SW480 (cell line): ENCODE measurements at places on chromosomes 4 and X.

- DNase-seq = no peak
These were observed 14.1 kb downstream of the NSG1 start for GRCh38 chr4:4401036-4401435.

GRCh38 chr4:106371161-106371560 is 2.6 kb upstream of the GIMD1 start:
- DNase-seq = no peak

DNA sequence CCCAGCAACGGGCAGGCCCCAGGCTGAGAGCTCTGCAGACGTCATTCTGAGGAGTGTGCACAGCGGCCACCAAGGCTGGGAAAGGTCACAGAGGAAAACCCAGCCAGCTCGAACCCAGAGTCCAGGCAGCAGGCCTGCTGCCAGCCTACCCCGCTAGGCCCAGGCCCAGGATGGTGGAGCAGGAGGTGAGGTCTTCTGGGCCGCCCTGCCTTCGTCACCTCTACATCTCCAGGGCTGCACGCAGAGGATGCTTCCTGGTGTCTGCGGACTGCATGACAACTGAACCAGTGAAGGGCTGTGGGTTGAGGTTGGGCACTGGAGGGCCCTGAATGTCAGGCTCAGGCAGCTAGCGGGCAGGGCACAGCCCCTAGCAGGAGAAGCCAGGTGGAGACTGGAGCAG is 5.8 kb upstream of the ADRA2C start:
- DNase-seq = no peak

- DNase-seq = no peak
These were observed 32.4 kb upstream of the KIT start for GRCh38 chr4:54625391-54625790.

GRCh38 chr4:110197529-110198042 is 829 bp downstream of the ELOVL6 start:
- DNase-seq = peak; percentile 36

DNA sequence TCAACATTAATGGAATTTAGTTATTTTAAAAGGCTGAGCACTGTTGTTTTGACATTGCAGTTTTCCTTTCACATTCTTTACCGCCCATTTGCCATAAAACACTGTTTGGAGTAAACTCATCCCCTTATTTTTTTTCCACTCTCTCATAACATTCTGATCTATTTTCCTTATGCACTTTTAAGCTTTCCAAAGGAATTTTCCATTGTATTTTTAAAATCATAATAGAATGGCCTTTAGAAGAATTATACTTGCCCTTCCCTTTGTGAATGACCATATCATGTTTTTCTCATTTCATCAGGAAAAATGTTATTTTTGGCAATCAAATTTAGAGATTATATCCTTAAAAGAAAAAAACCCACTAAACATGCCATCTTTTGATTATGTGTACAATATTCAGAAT is 1074.2 kb downstream of the STIM2 start:
- DNase-seq = no peak

- peak; percentile 25 for DNase-seq
These were observed 78.8 kb upstream of the LEF1 start for GRCh38 chr4:108247387-108248049.

DNA sequence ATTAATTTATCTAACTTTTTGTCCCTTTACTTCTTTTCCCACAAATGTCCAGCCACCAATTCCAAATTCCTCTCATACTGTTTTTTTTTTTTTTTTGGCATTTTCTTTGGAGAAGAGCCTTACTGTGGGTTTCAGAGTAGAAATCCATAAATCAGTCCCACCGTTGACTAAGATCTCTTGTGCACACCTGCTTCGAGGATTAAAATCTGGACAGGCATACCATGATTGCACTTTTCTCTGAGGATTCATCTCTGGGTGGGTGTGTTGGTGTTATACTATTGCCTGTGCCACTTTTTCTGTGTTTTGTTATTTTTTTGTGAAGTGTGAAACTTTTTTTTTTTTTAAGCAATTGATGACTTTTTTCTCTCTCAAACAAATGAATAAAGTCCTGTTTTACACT is 13.2 kb downstream of the PRDM8 start:
- no peak for DNase-seq

GRCh38 chrX:10022580-10023245 is 55.6 kb downstream of the CLDN34 start:
- no peak for DNase-seq

GRCh38 chrX:41127477-41128192 is 42.4 kb downstream of the USP9X start:
- DNase-seq = no peak

DNA sequence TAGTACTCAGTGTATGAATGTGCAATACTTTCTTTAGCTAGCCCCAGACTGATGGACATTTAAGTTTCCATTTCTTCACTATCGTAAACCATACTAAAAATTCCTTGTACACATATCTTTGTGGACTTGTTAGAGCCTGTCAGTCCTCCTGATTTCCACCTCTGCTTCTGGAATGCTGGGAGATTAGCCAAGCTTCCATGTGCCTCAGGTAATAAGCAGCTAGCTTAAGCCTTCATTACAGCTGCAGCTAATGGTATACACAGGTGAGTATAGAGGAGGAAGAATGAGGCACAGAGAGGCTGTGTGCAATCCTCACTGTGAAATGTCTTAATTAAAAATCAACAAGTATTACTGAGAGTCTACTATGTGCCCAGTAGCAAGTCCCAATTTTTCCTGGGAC is 9.8 kb downstream of the SMIM9 start:
- DNase-seq = no peak

GRCh38 chr4:146212781-146213180 is 1.6 kb upstream of the REELD1 start:
- DNase-seq = no peak

DNA sequence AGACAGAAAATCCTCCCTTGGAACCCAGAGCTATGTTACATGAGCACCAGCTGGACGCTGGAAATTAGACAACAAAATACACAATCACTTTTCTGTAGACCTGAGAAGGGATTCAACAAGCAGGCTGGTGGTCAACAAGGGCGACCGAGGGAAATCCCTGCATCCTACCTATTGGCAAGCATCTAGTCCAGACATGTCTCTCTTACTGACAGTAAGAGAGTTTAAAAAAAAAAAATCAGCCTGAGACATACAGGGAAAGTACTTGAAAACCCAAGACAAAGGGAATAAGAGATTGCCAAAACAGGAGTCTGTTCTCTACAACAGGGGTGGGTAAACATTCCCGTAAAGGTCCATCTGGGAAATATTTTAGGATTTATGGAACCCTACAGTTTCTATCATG is 108.0 kb downstream of the KDR start:
- DNase-seq = no peak

- DNase-seq = no peak
These were observed 8.6 kb upstream of the KIAA0232 start for GRCh38 chr4:6773616-6774540.

DNA sequence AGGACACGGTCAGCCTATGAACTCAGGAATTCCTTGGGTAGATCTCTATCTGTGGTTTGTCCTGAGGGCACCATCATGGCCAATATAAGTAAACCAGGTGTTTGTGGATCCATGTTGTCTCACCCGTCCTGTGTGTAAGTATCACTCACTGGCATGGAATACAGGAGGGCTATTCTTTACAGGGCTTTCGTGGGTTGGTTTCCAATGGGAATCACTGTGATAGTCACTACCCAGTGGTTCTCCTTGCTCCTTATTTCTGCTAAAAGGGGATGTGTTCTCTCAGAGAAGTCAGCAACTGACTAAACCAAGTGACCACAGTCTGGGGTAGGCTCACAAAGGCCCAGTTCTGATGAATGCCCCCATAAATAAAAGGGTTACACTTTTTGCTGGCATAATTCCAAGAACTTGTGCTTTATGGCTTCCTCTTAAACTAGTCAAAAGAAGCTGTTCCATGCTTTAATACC is 236.7 kb upstream of the JADE1 start:
- peak; percentile 56 for DNase-seq

GRCh38 chr4:36064117-36064516 is 180.2 kb downstream of the ARAP2 start:
- no peak for DNase-seq

GRCh38 chrX:70437921-70438665 is 6.5 kb upstream of the DLG3 start:
- no peak for DNase-seq

- DNase-seq = no peak
These were observed 50.4 kb downstream of the SPRY1 start for GRCh38 chr4:123446865-123447474.

DNA sequence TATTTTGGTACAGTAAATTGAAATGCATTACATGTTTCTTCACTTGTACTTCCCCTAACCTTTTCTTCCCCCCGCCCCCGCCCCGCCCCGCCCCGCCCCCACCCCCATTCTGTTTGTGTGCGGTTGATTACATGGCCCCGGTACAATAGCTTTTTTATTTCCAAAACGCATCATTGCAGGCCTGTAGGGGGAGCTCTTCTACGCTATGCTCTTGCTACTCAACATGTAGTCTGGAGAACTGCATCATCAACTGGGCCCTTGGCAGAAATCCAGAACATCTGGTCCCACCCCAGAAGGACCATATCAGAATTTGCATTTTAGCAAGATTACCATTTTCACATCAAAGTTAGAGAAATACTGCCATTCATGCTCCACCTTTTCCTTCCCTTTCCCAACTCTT is 333.3 kb upstream of the DDX53 start:
- peak; percentile 9 for DNase-seq

DNA sequence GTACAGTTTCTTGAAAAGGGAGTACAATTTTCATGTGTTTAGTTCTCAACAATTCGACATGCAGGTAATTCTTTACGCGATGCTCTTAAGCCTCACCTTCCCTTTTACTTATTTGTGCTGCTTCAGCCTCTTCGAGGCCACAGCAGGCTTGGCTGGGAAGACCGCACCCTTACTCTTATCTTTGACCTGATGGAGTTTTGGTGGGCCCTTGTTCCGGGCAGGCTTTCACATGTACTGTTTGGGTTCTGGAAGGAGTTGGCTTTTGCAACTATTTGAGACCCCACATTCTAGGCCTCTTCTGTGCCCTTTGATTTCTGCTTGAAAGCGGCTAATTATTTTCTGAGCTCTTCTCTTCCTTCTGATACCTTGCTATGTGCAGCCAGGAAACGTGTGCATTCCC is 60.2 kb downstream of the FAM193A start:
- no peak for DNase-seq

DNA sequence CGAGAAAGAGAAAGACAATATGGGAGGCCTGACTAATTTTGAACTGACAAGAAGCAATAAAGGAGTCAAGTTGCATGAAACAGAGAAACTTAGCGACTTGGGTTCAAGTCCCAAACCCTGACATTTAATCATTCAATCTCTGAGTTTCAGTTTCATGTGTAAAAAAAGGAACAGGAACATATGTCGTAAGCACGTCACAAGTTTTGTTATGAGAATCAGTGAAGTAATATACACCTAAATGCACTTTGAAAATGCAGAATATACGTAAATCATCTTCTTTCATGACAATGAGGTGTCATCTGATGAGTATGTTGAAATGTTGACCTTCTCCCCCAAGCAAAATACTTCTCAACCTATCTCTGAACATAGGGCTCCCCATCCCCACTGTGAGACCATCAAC is 10.4 kb downstream of the ACOT9 start:
- no peak for DNase-seq

- DNase-seq = peak; percentile 42
These were observed 105.2 kb upstream of the NOCT start for GRCh38 chr4:138910195-138910913.

DNA sequence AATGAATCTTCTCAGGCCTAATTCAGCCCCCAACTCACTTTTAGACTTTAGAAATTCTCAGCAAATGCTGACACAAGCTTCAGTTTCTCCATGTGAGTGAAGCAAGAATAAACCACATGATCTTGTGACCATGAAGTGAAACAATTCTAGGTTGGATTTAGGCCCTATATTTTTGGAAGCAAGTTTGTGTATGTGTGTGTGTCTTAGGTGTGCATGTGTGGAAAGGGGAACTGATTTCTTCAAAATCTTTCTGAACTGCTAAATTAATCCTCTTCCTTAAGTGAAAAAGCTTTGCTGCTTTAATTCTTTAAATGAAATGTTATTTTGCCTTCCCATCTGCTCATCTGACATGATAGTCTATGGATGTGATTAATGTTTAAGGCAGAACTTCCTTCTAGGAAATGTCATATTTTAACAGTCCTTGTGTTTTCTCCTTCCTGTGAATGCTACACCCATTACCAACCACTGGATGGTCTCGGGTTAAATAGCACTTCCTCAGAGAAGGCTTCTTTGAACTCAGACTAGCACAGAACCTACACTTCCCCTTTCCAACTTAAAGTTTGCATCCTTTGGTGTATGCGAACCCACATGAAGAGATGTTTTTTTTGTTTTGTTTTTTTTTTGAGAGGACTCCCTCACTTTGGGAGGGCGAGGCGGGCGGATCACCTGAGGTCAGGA is 1.2 kb upstream of the TMEM144 start:
- no peak for DNase-seq

GRCh38 chrX:21383546-21383945 is 9.3 kb downstream of the CNKSR2 start:
- DNase-seq = no peak

DNA sequence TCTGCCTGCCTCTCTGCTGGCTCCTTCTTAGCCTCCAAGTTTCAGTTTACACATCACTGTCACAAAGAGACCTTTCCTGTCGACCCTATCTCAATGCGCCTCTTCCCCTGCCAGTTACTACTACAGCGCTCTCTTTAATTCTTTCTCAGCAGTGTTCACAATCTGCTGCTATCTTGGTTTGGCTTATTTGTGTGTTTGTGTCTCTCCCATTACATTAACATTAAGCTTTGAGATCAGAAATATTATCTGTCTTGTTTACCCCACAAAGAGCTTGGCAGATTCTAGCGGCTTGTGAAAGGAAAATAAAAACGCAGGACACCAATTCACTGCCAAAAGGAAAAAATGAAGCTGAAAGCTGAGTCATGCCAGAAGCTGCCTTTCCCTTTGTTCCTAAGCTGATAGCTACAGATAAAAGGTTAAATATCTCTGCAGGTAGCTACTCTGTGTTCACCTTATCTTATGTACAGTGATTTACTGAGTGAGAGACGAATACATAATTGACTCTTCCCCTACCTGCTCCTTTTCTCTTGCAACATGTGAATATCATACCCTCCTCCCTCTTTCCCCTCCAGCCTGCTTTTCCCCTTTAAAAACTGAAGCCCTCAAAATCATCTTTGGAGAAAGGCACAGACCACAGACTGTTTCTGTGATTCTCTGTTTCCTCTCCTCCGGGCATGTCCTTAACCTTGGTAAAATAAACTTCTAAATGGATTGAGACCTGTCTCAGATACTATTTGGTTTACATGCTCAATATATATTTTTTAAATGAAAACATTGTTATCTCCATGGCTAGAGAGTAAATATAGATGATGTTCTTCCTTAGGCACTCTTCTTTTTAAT is 19.3 kb upstream of the SLC9A7 start:
- no peak for DNase-seq

GRCh38 chrX:23803931-23804381 is 21.0 kb downstream of the SAT1 start:
- DNase-seq = no peak

DNA sequence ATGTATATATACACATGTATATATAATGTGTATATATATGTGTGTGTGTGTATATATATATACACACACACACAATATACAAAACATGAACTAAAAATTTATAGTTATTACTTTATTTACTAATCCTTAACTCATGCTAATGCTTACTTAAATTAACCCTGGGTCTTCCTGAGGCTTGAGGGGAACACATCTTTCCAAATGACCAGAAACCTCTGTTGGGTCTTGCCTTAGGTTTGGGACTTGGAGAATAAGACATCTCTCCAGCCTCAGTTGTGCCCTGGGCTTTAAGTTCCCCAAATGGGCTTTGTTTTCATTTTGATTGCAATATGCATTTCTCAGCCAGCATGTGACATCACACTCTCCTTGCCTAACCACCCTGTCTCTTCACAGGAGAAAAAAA is 7.7 kb downstream of the GEMIN8 start:
- DNase-seq = no peak
